NCI-H1436 (cell line): ENCODE measurements at places on chromosomes 16 and 17.

DNA sequence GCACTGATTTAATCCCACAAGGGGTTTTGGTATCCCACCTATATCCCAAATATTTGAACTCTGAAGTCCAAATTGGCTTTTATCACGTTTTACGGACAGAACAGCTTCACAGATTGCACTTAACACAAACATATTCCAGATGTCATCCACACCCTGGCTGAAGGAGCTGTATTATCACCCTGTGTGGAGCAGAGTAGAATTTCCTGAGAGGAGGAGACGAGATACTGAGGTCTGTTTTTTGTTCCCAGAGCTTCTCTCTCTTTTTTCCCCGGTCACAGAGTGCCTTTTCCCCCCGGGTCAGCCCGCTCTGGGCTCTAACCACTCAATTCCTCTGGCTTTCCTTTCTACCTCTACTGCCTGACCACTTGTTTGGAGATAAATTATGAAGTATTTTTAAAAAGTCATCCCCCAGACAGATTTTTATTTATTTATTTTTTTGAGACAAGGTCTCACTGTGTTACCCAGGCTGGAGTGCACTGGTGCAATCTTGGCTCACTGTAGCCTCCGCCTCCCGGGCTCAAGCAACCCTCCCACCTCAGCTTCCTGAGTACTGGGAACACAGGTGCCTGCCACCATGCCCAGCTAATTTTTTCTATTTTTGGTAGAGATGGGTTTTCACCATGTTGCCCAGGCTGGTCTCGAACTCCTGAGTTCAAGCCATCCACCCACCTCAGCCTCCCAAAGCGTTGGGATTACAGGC, 30.7 kb downstream of the DNAH2 start:
- no peak for DNase-seq

DNA sequence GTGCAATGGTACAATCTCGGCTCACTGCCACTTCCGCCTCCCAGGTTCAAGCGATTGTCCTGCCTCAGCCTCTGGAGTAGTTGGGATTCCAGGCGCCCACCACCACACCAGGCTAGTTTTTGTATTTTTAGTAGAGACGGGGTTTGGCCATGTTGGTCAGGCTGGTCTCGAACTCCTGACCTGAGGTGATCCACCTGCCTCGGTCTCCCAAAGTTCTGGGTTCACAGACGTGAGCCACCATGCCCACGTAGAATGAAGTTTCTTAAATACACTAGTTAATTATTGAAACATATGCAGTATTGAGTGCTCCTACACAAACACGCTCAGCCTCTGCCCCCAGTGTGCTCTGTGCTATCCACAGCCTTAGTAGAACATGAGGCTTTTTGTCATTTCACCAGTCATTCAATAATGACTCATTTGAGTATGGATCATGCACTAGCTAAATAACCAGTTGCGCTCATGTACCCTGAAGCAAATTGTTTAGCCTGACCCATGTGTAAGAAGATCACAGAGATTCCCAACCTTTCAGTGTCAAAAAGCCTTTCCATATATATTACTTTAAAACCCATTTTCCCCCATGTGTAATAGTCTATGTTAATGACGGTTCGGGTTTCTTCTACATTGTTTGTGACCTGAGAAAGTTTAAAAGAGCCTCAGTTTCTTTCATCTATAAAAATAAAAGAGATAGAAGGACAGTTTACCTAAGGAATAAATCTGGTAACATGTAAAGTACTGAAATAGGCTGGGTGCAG, 49.7 kb downstream of the TUBD1 start:
- no peak for DNase-seq

GRCh38 chr17:75516619-75517296, 430 bp downstream of the TSEN54 start:
- no peak for DNase-seq

- no peak for DNase-seq
These were observed 19.4 kb downstream of the TMEM94 start for GRCh38 chr17:75475851-75476250.

GRCh38 chr17:14209215-14209614, 27.4 kb downstream of the CDRT15 start:
- DNase-seq, result no peak

- no peak for DNase-seq
These were observed 105.8 kb upstream of the TNRC6C start for GRCh38 chr17:77852731-77853130.

DNA sequence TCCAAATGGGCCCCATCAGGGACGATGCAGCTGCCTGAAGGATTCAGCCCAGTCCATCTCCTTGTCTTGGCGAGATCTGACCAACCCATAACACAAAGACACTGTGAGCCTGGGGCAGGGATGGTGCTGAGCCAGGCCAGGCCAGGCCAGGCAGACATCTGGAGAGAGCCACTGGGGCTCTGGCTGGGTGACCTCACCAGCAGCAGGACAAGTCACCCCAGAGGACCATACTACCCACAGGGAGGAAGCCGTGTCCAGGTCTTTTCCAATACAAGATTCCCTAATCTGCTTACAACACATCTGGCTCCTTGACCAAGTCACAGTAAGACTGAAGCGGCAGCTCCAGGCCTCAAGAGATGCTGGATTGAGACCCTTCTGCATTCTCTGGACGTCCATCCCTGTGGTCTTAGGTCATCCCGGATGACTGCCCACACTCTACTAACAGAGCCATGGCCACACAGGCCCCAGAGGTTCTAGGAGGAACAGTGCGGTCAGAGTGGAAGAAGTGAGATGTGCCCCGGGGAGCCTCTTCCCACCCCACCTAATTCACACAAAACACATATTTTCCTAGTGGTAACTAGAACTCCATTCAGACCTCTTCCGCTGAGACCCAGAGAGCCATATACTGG, 81.8 kb upstream of the RCVRN start:
- no peak for DNase-seq

GRCh38 chr16:88202207-88202745, 180.5 kb upstream of the ZNF469 start:
- no peak for DNase-seq

DNA sequence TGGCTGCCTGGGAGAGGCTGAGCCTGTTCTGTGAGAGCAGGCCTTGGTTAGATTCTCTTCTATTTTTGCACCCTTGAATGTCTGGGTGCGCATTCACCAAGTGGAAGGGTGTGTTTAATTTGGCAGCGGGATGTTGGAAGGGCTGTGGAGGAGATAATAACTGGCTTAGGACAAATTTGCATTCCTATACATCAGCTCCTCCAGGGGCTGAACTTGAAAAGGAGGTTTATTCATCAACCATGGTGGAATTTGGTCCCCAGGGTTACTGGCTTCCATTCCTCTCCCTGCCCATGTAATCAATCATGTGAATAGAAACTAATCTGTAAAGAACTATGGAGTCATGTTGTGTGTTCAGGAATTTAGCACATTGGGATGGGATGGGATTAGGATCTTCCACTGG, 100.2 kb upstream of the FOXF1 start:
- no peak for DNase-seq

GRCh38 chr17:44361292-44362260, 2.1 kb downstream of the FAM171A2 start:
- peak; percentile 29 for DNase-seq

DNA sequence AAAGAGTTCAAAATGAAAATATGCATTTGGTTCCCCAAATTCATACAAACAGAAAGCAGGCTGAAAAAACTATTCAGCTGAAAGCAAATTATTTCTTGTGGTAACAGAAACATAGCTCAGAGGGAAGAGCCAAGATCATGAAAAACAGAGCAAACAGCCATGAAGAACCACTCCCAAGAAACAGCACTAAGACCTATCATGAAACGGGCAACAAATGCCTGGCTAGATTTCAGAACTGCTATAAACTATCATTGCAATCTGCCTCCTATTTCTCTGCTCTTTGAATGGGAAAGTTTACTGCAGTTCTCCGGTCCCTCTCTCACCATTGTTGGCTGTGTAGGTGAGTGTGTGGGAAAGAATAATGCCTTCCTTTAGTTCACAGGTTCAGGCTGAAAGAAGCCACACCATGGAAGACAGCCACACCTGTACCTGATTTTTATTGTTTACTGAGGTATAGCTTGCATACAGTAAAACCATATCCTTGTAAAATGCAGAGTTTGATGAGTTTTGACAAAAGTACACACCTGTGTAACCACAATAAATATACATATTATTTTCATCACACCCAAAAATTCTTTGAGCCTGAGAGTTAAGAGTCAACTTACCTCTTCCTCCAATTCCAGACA, 48.2 kb downstream of the CEP112 start:
- DNase-seq, result no peak

GRCh38 chr16:65959983-65960382, 406.5 kb upstream of the CDH5 start:
- no peak for DNase-seq

DNA sequence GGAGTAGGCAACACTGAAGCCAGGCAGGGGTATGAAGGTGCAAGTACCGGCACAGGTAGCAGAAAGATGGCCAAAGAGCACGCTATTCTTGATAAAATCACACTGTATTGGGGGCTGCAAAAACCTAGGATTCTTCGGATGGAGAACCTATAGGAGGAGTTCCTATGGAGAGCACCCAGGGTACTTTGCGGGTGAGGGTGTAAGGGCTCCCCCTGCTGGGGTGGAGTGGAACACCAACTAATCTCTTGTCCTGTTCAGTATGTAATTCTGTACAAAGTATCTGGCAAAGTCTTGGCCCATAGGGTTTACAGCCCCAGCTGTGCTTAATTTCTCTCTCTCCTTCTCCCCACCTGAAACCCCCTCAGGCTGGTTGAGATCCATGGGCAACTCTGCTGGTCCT, 393.1 kb upstream of the ASIC2 start:
- DNase-seq, result no peak

DNA sequence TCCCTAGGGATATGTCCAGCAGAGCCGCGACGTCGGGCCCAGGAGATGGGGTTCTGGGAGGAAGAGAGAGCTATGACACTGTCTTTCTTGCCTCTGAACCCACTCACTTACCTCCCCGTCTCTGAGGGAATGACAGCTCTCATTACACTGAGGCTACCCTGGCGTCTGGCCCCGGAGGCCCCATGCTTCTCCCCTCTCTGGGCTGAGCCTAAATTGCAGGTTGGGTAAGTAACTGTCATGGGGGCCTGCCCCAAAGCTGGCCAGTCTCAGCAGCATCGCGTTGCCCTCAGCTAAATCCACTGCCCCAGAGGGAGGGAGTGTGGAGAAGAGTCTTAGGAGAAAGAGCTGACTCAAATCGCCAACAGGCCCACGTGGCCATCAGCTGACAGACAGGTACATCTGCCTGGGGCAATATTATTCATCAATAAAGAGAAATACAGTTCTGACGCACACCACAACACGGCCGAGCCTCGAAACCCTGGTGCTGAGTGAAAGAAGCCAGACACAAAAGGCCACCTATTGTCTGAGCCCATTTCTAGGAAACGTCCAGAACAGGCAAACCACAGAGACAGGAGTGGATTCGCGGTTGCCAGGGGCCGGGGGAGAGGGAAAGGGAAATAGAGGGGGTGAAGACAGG, 156.4 kb downstream of the C16orf95 start:
- no peak for DNase-seq

- no peak for DNase-seq
These were observed 218.8 kb downstream of the SNX29 start for GRCh38 chr16:12195296-12195695.

DNA sequence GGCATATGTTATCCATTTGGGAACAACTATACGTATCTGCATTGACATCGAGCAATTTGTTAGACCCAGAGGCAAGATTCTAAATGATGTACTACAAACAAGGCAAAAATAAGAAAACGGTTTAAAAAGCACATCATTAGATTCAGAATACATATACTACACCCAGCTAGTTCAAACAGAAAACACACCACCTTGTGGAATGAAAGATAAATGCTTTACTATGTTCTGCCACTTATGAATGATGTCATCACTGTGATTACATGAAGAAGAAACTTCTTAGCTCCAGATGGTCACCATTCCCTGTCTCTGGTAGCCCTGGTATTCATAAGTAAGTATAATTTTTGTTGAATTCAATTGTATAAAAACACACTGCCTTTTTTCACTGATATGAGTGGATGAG, 7.8 kb downstream of the NACA2 start:
- peak; percentile 53 for DNase-seq

DNA sequence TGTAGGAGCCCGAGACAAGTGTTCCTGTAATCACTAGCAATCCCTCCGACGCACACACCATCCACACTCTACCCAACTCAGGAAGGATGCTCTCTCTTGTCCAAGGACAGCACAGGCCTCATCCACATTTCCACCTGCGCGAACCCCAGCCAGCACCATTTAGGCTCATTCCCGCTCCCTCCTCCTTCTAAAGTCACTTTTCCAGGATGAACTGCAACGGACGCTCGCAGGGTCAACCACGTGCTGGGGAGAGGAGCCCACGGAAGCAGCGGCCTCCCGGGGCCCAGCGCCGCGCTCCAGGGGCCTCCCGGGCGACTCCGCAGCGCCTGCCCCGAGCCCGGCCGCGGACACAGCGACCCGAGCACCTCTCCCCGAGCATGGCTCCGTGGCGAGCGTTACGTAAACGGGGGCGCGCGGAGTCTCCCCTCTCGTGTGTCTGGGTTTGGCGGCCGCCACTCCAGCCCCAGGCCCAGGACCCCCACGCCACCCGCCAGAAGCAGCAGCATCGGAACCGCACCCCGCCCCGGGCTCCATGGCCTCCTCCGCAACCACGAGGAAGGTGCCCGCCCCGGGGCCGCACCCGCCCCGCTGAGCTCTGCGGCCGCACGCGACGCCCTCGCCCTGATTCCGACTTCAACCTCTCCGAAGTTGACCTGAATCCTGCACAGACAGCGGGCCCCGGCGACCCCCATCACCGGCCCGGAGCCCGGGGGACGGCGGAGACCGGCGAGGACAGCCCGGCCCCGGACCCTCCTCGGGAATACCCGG, 668 bp downstream of the USP36 start:
- no peak for DNase-seq

DNA sequence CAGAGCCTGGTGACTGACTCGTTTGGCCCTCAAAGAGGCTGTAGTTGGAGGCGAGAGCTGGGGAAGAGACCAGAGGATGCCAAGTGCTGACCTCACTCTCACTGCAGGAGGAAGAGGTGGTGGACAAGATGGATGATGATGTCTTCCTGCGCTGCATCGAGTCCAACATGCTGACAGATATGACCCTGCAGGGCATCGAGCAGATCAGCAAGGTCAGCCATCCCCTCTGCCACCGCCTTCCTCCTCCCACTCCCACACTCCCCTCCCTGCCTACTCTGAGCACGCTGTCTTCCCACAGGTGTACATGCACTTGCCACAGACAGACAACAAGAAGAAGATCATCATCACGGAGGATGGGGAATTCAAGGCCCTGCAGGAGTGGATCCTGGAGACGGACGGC, 26.9 kb downstream of the POLR2A start:
- DNase-seq, result no peak
